ENCODE measurements at places on chromosomes 7 and 10.

- no peak for DNase-seq
Observed at GRCh38 chr7:79451580-79451979, 1.9 kb downstream of the MAGI2 start.

DNA sequence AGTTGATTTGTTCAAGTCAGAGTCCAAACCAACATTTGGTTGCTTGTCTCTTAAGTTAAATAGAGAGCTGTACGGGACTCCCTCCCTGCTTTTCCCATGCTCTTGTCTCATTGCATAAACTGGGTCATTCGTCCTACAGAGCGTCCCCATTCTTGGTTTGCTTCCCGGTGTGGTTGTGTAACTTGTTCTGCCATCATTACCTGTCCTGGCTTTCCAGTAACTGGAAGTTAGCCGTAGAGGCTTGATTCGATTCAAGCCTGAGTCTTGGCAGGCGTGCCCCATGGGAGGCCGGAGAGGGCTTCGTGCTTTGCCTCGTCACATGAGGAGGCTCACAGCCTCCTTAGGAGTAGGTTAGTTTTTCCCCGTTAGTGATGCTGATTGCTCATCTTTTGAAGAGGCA is 40.2 kb downstream of the FBH1 start:
- no peak for DNase-seq

DNA sequence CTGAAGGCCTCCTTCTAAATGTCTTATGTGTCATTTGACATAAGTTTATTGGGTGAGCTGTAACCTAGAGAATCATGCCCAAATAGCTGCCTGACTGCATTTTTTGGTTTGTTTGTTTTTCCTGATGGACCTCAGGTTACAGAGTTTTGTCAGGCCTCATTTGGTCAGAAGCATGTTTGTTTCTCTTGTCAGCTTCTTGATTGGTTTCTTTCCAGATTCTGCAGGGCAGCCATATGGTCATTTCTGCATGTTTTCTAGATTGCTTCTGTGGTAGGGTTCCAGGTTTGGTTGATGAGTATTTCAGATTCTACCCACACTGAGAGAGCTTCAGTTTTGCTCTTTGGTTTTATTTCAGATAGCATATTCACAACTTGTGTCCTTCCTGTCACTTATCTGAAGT is 28.0 kb downstream of the GLCCI1 start:
- no peak for DNase-seq

GRCh38 chr10:13100349-13101294 is 659 bp downstream of the OPTN start:
- DNase-seq, result no peak

DNA sequence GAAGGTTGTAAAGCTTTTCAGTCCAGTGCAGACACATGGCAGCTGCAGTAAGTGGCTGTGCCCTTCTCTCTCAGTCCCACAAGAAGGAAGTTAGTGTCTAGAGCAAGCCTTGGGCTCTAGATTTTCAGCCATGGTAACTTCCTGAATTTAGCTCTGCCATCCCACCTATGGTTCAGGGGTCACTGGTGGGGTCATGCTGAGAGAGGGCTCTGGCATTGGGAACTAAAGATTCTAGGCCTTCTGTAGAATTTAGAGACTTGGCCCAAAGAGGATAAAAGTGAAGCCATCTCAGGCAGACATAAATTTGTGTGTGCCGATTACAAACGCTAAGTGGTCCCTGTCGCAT is 113.5 kb downstream of the COL13A1 start:
- DNase-seq, result no peak

All from mesothelial cell of epicardium (in vitro differentiated cells).